DMS153 (cell line): ENCODE measurements at places on chromosomes 7 and 10.

GRCh38 chr10:76388321-76389023 lies 957.0 kb downstream of the LRMDA start:
- DNase-seq: no peak

GRCh38 chr7:158623241-158623640 lies 35.6 kb upstream of the PTPRN2 start:
- DNase-seq: no peak

DNA sequence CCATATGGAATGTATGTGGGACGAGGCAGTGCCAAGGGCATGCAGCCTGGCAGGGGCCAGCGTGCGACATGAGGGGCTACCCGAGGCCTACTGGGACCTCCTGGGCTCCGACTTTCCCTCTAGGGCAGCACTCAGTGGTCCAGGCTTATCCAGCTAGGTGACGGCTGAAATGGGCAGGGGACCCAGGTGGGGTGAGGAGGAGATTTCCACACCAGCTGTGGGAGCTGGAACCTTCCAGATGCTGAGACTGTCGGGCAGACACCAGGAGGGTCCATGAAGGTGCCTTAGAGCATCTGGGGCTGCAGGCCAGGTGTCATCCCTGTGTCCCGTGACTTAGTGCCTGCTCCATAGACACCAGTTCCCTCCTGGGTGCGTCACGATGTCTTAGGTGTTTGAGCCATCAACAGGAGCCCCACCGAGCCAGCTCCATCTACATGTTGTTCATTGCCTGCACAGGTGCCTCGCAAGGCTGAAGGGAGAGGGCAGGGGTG lies 13.4 kb downstream of the ZNF316 start:
- DNase-seq: no peak

GRCh38 chr10:35378541-35379210 lies 42.4 kb downstream of the CCNY start:
- no peak for DNase-seq

DNA sequence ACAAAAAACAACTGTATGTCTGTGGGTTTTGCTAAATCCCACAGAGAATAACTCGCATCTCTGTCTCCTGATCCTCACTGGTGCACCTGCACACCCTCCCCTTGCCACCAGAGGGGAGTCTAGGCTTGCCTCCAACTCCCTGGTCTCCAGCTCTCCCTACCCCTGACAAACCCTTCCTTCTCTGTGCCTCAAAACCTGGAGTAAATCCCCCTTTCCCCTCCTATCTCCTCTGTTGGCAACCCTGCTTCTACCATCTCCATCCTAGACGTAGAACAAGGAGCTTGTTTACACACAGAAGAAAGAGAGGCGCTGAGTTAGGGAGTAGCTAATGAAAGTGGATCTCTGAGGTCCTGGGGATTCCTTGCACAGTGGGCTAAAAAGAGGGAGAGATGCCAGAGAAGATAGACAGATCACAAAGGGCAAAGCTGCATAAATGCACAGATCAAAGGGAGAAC lies 6.0 kb downstream of the MBLAC1 start:
- peak; percentile 27 for DNase-seq

- DNase-seq: no peak
Observed at GRCh38 chr7:2640846-2641316, 9.1 kb downstream of the TTYH3 start.

- DNase-seq: no peak
Observed at GRCh38 chr10:51999096-51999495, 299.7 kb upstream of the CSTF2T start.

DNA sequence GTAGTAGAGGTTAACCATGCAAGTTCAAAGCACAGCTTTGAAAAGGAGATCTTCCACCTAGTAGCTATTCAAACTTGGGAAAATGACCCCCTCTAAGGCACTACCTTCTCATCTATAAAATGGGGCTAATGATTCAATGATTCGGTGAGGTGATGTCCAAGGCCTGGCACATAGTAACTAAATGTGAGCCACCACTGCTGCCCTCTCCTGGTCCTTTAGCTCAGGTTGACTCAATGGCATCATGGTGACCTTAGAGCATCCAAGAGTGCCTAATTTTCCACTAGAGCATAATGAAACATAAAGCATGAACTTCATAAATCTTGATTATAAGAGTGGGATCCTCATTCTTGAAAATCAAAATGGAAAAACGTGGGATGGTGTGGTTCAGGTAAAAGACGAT lies 16.3 kb upstream of the PLCE1 start:
- DNase-seq: no peak

DNA sequence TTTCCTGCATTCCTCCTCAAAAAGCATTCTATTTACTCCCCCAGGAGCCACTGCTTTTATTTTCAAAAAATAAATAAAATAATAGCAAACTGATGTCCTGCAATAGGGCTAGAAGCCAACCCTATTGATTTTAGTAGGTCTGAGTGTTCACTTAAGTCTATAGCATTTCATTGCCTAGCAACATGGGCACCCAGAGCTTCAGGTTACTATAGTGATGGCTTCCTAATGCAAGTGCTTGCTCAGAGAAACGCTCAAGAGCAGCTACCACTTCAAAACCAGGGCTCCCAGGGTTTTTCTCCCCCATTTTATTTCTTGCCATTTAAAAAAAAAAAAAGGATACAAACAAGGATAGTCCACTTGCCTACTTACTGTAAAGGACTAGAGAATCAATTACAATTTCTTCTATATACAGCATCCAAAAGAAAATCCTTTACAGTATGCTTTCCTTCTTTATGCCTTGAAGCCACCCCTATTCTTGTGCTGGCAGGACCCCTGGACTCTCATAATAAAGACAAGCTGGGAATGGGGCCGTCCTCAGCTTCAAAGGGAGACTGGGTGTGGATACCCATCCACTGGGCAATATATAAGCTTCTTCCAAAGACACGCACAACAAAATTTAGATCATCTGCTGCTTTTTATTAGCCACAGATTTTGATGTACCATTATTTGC lies 133.3 kb downstream of the VPS41 start:
- DNase-seq: peak; percentile 92

- DNase-seq: no peak
Observed at GRCh38 chr7:135800560-135800959, 51.9 kb upstream of the FAM180A start.

- no peak for DNase-seq
Observed at GRCh38 chr7:136874393-136875032, 6.1 kb downstream of the CHRM2 start.

GRCh38 chr10:78299851-78300468 lies 266.3 kb downstream of the RPS24 start:
- DNase-seq: no peak

- DNase-seq: no peak
Observed at GRCh38 chr10:20289070-20289828, 473.0 kb downstream of the PLXDC2 start.

DNA sequence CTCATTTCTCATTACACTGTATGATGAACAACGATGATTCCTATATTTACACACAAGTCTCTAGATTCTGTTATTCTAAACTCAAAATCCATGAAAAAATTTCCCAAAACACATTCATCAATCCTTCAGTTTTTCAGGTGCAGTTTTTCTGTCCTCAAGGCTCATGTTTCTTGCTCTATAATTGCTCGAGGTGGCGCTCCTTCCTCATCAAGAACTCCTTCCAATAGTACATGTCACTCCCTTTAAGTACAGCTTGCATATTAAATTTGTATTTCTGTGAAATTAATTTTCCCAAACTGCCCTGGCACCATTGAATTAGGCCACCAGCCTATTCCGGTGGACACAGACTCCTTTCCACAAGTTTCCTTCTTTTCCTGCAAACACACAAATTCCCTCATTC lies 188.7 kb upstream of the MINDY3 start:
- DNase-seq: no peak

- DNase-seq: no peak
Observed at GRCh38 chr7:83976302-83976701, 218.3 kb downstream of the SEMA3A start.
